Activated CD4-positive, alpha-beta T cell treated with anti-CD3 and anti-CD28 coated beads for 24 hours (primary cell): ENCODE measurements at places on chromosomes 6 and 20.

- DNase-seq: no peak
Observed at GRCh38 chr6:129667034-129667433, 42.9 kb downstream of the ARHGAP18 start.

DNA sequence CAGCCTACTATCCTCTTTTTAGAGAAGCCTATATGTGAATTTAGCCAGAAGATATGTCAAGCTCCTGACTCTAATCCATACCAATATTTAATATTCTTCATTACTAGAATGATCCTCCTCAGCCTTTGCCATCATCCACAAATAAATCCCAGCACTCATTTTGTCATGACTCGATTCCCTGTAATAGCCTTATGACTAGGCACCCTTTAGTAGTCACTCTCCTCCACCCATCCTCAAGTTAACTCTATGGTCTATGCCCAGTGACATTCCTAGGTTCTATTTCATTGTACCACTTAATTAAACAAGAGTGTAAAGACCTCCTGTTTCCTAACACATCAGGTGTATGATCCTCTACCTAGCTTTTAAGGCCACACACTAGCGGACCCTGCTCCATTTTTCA, 450.4 kb upstream of the CITED2 start:
- DNase-seq: no peak

DNA sequence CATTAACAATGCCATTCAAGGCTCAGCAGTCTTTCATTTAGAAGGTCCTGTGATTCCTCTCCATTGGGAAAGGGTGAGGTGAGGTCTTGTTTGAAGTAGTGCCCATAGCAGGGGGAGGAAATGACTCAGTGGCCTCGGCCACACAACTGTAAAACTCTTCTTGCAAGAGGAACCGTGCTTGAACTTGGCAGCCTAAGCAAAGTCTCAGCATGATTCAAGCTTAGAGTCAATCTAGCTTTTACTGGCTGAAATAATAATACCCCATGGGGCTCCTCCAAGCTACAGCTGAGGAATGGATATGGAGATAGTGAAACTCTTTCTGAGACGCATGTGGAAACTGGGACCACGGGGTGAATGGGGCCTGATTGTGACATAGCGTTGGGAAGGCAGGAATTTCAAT, 428.2 kb downstream of the BMP2 start:
- DNase-seq: no peak

DNA sequence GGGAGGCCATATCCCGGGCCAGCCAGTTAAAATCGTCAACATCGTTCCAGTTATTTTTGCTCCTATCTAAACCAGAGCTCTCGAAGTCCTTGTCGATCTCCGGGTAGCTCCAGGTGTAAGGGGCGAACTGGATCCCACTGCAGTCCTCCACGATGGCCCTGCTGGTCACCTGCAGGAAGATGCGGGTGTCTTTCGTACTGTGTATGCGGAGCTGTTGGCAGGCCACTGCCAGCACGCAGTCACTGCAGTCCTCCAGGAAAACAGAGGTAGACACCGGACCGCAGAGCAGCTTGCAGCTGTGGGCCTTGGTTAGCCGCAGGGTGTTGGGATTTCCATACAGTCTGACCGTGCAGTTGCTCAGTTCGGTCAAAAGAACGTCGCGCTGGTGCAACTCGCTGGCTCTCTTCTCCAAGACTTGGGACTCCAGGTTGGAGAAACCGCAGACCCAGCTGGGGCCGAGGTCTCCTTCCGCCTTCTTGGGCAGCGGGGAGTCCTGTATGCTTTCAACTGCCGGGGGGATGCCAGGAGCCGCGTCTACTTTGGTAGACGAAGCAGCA, 742 bp downstream of the TBCC start:
- no peak for DNase-seq

- DNase-seq: no peak
Observed at GRCh38 chr6:3788408-3789017, 37.0 kb upstream of the PXDC1 start.

DNA sequence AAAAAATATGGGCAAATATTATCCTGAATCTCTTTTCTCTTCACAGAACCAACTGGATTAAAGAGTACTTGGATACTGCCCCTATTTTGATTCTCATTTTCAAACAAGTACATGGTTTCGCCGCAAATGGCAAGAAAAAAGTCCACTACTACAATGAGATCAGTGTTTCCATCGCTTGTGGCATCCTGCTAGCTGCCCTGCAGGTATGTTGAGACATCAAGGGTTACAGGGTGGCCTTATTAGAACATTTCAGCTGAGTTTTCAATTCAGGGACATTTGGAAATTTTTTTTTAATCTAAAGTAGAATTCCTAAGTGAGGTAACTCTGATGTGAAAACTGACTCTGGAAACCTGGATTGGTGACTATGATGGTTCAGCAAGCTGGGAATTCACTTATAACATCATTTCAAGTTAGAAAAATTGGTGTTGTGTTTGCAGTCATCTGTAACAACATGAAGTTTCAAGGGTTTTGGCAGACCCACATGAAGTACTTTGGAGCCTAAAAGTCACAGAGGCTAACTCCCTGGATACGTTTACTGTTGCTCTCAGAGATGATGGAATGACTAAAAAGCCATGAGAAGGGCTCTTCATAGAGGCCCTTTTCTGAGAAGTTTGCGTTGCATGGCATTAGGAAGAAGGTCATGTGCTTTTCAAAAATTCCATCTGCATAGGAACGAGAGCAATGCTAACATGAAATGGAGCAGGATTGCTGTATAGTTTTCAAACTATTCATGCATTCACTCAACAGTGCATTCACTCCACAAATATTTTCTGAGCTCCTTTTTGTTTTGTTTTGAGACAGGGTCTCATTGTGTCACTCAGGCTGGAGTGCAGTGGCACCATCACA, 25.5 kb downstream of the IYD start:
- DNase-seq: no peak
